Fibroblast of the aortic adventitia (primary cell): ENCODE measurements at places on chromosomes 11 and 22. TPM values are rescaled to one million over a fixed set of nuclear protein-coding genes. Genes with fewer than 3 reads are reported as not detected.

The WNT11 gene
- 1.2 TPM in 1 of 2 replicates, not detected in the other for total RNA-seq

The NXPE1 gene
- total RNA-seq, result not detected in 2 replicates

The MPST gene
- total RNA-seq, result 31.9 and 48.9 TPM in 2 replicates

The PATL1 gene
- 19.1 and 25.6 TPM in 2 replicates for total RNA-seq

The CHEK1 gene
- total RNA-seq, result 8.7 and 49.5 TPM in 2 replicates

The PDGFD gene
- total RNA-seq, result 32.4 and 37.4 TPM in 2 replicates

The GAL3ST1 gene
- not detected in 2 replicates for total RNA-seq

The OR52I2 gene
- not detected in 2 replicates for total RNA-seq

The UBASH3B gene
- 3.5 and 23.2 TPM in 2 replicates for total RNA-seq
